ENCODE measurements at places on chromosomes 5 and 9. TPM values are rescaled to one million over a fixed set of nuclear protein-coding genes. Genes with fewer than 3 reads are reported as not detected.
A peak's percentile ranks its signal among the peaks of the same experiment; 100 is the strongest.

SOWAHA gene
- total RNA-seq, result 0.04 TPM

RABEPK gene
- 15.0 TPM for total RNA-seq

DNA sequence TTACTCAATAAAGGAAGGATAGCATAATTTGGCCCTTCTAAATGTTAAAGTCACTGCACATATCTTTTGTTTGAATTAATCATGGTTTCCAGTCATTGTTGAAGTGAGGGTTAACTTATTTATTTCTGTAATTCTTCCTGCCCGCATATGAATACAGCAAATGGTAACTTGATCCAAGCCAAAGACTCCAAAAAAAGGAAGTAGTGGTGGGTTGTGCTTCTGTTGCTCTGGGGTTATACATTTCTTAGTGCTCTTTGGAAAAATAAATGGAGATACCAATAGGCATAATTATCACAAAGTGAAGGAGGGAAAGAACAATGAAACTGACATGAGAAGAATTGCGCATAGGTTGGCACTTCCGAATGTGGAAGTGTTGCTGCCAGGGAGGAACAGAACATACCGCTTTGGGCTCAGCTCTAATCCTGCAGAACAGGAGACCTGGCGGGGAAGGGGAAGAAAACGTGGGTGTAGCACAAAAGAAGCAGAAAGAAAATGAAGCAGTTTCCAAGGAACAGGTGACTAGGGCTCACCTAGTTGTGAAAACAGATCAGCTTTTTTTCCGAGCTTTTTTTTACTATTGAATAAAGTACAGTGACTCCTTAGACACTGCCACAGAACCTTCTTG lies 69.7 kb upstream of the TAF11L2 start:
- ATAC-seq, result no peak

SERF1A gene
- total RNA-seq, result 3.6 TPM

SH3GL2 gene
- total RNA-seq, result not detected

SYNPO gene
- total RNA-seq, result 7.8 TPM

GRCh38 chr9:122348288-122348777 lies 22.5 kb upstream of the PTGS1 start:
- ATAC-seq, result no peak

- no peak for ATAC-seq
Measured at GRCh38 chr9:120956862-120957261, 30.3 kb upstream of the TRAF1 start.

GRCh38 chr9:111678293-111678692 lies 16.9 kb downstream of the GNG10 start:
- ATAC-seq, result no peak

UBE2QL1 gene
- not detected for total RNA-seq

DNA sequence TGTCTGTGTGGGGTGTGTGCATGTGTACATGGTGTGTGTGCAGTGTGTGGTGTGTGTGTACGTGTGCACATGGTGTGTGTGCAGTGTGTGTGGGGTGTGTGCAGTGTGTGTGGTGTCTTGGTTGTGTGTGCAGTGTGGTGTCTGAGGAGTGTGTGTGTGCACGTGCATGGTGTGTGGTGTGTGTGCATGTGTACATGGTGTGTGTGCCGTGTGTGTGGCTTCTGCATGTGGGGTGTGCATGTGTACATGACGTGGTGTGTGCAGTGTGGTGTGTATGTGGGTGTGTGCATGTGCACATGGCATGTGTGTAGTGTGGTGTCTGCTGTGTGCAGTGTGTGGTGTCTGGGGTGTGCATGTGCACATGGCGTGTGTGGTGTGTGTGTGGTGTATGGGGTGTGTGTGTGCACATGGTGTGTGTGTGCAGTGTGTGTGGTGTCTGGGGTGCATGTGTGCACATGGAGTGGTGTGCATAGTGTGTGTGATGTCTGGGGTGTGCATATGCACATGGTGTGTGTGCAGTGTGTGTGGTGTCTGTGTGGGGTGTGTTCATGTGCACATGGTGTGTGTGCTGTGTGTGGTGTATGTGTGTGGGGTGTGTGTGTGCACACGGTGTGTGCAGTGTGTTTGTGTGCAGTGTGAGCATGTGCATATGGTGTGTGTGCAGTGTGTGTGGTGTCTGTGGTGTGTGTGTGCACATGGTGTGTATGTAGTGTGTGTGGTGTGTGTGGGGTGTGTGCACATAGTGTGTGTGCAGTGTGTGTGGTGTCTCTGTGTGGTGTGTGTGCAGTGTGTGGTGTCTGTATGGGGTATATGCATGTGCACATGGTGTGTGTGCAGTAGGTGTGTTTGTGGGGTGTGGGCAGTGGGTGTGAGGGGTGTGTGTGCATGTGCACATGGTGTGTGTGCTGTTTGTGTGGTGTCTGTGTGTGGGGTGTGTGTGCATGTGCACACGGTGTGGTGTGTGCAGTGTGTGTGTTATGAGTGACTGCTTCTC lies 40.6 kb upstream of the ZNG1F start:
- peak; percentile 86 for ATAC-seq

CDH10 gene
- not detected for total RNA-seq

- ATAC-seq, result no peak
Measured at GRCh38 chr9:112489039-112489546, 2.5 kb downstream of the KIAA1958 start.

ATP10B gene
- total RNA-seq, result 12.1 TPM

GRCh38 chr9:122656378-122656777 lies 1.0 kb downstream of the OR1B1 start:
- ATAC-seq, result no peak

DNAJC25 gene
- total RNA-seq, result 3.0 TPM

DNA sequence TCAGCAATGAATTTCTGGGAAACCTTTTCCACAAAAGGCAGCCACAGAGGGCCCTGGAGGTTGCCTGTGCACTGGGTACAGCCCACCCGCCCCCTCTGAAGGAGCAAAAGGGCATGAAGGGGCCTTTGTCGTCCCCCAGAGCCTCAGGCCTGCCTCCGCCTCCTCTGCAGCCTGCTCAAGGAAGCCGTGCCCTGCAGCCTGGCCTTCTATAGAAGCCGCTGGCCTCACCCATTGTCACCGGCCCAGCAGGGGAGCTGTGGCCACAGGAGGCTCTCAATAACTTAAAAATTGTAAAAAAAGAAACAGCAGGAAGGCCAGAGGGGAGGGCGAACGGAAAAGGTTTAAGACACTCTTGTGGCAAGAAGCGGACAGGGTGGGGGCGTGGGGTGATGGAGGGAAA lies 213.3 kb downstream of the IRX2 start:
- ATAC-seq, result no peak

CEMIP2 gene
- total RNA-seq, result 10.1 TPM

DNA sequence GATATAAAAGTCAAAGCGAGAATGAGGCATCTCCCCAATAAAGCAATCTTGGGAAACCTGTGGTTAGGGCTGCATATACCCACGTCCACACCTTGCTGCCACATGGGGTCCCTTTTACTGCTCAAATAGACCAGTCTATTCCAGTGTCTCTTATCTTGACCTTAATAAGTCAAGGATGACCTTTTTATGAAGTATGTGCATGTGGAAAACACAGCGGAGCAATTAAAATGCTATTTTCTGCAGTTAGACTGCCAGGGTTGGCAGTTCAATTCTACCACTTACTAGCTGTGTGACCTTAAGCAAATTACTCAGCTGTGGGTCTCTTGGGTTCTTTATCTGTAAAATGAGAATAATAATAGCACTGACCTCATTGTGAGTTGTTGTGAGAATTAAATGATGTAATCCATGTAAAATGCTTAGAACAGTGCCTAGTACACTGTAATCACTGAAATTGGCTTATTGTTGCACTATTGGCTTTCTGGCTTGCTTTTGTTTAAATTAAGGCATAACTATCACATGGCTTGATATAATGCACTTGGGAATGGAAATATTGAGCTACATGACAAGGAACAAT lies 67.8 kb upstream of the HSPB3 start:
- ATAC-seq, result no peak

- ATAC-seq, result no peak
Measured at GRCh38 chr5:131384173-131384572, 120.3 kb downstream of the CDC42SE2 start.

DNA sequence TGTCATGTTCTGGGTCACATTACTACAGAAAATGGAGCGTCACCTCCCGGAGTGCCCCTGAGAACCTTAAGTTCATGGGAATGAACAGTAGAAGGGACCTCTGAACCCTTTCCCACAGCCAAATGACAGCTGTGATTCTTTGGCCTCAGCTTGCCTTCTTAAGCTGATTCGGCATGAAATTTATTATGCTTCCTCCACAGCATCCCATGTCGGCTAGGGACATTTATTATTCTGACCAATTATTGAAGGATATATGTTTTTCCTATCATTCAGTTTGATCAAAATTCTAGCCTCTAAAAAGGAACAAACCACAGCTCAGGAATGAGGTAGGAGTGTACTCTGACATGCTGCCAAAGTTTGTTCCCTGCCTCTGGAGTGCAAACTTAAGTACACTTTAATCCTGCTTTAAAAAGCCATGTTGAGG lies 440.6 kb downstream of the CETN3 start:
- no peak for ATAC-seq

DNA sequence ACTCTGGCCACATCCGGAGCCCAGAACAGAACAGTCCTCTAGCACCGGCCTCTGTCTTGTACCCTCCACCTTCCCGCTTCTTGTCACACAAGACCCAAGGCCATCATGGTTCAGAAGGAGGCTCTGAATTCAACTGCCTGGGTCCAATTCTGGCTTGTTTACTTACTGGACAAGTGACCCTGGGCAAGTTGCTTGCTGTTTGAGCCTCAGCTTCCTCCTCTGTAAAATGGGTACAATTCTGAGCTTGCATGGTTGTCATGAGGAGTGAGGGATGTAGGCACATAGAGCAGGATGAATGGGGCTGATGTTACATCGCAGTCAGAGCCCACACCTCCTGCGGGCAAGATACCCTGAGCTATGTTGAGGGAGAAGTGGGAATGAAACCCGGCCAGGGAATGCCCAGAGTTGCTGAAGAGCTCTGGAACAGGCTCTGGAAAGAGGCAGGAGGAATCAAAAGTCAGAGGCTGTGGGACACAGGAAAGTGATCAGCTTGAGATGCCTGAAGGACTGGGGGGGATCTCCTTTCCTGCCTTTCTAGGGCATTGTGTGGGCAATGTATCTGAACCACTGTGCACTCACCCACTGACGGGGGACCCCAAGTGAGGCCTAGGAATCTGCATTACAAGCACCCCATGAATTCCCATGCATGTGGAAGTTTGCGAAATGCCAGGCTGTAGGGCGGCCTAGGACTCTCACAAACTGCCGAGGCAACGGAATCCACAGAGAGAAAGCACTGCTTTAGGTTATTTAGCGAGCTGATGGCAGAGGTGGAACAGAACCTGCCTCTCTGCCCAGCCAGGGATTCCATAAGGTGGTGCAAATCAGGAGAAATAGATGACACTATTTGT lies 29.4 kb upstream of the IL17B start:
- ATAC-seq, result no peak

TSLP gene
- total RNA-seq, result 3.8 TPM

DNA sequence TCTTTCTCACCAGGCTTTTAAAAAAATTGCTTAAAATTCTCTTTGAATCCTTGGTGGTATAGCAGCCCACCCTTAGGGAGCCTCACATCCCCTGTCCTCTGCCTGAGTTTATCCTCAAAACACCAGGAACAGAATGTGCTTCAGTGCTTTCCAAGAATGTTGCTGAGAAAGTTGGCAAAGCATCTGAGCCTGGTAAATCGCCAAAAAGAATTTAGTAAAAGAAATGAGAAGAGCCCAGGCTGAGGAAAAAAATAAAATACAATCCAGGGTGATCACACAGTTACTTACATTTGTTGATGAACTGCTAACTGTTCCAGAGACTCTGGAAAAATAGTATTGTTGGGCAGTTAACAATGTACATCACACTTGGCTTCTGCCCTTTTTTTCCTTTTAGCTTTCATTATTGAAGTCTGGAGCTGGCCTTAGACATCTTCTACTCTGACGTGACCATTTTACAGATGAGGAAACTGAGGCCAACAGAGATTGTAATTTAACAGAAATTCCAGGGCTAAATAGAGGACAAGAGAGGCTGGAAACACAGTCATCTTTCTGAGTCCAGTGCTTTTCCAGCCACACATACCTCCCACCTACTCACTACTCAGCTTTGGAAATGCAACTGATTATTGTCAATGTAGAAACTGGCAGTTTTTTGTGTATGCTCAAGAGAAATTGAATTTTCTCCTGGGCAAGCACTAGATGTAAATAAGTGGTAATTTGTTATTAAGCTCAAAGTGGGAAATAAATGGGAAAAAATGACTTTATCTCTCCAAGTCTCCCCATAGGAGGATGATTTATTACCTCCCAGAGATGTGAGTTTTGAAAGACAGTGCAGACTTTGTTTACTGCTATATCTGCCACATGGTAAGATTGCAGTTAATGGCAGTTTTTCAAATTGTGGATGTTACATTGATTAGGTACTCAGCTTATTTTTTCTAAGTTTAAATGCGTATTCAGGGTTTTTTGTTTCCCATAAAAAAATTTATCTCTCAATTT lies 86.7 kb upstream of the ALDH1A1 start:
- ATAC-seq, result no peak

- ATAC-seq, result no peak
Measured at GRCh38 chr5:73908846-73909245, 282.9 kb downstream of the ARHGEF28 start.

Data from esophagus mucosa (tissue), 1 donor.